ENCODE measurements at places on chromosomes 11 and 22.

GRCh38 chr11:74490941-74491340 is 2.6 kb downstream of the LIPT2 start:
- no peak for DNase-seq

DNA sequence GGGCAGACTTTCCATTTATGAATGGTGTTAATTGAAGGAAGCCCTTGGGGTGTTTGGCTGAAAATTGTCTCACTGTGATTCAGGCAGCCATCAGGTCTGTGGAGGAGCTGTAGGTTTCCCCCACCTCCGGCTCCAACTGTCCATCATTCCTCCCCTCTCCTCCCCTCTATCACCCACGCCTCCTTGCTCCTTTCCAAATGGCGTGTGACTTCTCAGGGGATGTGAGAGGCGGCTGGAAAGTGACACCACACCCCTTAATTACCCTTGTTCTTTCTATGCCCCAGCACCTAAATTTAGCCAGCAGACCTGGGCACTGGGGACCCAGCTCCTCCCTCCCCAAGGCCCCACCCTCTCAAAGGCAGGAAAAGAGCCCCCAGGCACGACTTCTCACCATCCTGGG is 38.1 kb upstream of the SYT7 start:
- DNase-seq: no peak

- DNase-seq: no peak
Measured at GRCh38 chr11:126891556-126892217, 108.9 kb downstream of the KIRREL3 start.

- DNase-seq: no peak
Measured at GRCh38 chr11:96149743-96150555, 193.0 kb downstream of the MAML2 start.

DNA sequence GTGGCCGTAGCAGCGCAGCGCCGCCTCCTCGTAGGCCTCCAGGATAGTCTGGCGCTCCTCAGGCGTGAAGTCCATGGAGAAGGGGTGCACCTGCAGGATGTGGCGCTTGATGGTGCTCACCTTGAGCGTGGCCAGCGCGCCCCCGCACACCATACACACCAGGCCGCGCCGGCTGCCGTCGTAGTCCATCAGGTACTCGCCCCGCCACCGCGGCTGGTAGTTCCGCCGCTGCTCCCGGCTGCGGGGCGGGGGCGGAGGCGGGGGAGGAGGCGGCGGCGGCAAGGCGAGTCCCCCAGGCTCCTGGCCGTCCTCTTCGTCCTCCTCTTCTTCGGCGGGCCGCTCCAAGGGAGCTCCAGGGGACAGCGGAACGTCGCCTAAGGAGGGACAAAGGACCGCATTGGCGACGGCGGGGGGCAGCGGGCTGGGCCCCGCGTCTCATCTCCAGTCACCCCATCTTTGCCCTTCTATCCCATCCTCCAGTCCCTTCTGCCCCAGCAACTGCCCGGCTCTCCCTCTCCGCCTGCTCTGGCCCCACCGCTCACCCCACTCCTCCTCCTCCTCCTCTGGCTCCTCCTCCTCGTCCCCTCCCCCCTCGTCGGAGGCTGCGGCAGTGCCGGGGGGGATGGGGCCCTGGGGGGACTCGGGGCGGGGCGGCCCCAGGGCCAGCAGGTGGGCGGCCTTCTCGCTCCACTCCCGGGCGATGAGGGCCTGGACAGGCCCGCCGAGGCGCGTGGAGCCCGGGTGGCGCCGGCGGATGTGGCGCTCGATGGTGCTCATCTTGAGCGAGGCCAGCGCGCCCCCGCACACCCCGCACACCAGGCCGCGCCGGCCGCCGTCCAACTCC is 4.9 kb downstream of the ZFTA start:
- DNase-seq: no peak

GRCh38 chr11:65479184-65480145 is 19.4 kb upstream of the MALAT1 start:
- no peak for DNase-seq

GRCh38 chr11:99020352-99021225 is at the start of gene CNTN5:
Gene CNTN5, plus strand, starts transcription at chr11:99020949.
- DNase-seq: no peak

DNA sequence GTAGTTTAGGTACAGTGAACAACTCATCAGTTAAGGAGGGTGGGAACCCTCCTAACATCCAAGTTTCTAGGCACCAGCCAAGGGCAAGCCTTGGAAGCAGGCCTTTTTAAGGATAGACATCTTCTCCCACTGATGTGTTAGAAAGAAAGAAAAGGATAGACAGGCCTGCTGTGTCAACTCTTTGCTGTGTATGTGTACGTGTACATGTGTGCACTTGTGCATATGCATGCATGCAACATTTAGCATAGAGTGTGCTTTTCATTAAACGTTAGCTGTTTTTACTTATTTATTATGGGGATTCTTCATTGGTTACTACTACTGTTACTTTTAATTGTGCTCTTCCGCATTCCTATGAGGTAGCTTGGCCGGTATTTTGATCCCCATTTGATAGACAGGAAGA is 36.1 kb downstream of the RNF169 start:
- no peak for DNase-seq

DNA sequence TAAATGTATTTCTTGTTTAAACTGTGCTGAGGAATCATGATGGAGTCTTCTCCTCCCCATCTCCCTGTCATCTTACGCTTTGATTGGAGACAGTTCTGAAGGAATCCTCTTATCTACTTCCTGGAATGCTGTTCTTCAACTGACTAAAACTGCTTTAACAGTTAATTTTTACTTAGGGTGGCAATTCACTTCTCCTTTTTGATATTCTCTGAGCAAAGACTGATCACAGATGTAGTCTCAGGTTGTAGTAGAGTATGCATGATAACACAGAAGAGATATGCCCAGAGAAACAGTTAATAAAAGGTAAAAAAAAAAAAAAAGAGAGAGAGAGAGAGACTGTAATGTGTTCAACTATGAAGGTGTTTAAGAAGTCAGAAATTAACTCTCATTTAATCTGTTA is 1.4 kb upstream of the CASP5 start:
- DNase-seq: no peak

DNA sequence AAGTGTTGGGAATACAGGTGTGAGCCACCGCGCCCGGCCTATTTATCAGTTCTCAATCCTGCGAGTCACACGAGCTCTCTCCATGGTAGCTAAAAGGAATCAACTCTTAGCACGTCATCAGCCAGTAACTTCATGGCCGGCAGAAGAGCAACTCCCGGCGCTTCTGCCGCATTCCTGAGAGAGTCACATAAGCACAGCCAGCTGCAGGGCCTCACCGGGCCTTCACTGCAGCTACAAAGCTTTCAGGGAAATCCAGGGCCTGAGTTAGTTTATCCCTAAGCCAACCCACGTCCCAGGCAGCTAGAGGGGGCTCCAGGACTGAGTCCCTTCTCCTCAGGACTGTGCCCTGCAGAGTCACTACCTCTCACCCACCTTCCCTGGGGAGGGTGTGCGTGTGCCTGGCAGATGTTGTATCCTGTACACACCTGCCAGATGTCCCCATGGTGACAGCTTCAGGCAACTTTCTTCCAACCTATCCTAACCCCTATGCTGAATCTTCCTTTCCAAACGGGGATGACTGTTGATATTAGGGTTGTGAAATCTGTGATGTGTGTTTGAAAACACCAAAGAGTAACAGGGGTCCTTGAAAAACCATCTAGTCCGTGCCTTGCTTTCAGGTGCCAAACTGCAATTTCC is 45.9 kb upstream of the ARFGAP3 start:
- DNase-seq: no peak

- no peak for DNase-seq
Measured at GRCh38 chr11:105023003-105023402, at the start of gene CASP5. Gene CASP5, minus strand, starts transcription at chr11:105023168. Its CDS starts 32 bp downstream, at chr11:105023136.

DNA sequence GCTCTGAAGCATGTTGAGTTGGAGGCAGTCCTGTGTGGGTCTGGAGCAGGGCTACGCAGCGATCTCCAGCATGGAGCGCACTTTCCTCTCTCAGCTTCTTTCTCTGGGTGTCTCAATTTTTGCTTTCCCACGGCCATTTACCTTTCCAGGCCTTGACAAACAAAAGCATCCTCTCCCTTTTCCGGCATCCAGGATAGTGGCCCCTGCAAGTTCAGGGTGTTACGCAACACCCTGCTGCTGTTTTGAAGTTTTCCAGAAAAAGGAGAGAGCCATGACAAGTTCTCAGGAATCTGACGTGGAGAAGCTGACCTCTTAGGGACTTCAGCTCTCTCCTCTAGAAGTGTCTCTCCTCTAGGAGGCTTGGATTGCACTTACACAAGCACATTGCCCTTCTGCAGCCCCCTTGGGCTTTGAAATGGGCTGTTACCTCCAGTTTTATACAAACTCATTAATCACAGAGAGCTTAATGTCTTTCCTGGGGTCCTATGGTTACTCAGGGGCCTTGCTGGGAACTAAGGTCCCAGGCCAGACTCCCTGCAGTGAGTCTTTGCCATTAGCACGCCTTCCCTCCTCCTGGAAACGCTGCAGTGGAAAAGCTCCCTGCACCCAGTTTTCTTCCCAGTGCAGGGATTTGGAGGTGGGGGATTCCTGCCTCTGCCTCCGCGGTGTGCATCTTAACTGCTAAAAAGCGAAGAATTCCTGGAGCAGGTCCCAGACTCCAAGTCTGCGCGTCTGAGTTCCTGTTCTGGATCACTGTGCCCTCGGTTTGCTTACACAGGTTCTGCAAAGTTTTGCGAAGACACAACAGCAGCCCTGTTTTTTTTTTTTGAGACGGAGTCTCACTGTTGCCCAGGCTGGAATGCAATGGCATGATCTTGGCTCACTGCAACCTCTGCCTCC is 80.4 kb downstream of the BARX2 start:
- no peak for DNase-seq

GRCh38 chr11:108223348-108224149 is 682 bp downstream of the ATM start:
- no peak for DNase-seq

DNA sequence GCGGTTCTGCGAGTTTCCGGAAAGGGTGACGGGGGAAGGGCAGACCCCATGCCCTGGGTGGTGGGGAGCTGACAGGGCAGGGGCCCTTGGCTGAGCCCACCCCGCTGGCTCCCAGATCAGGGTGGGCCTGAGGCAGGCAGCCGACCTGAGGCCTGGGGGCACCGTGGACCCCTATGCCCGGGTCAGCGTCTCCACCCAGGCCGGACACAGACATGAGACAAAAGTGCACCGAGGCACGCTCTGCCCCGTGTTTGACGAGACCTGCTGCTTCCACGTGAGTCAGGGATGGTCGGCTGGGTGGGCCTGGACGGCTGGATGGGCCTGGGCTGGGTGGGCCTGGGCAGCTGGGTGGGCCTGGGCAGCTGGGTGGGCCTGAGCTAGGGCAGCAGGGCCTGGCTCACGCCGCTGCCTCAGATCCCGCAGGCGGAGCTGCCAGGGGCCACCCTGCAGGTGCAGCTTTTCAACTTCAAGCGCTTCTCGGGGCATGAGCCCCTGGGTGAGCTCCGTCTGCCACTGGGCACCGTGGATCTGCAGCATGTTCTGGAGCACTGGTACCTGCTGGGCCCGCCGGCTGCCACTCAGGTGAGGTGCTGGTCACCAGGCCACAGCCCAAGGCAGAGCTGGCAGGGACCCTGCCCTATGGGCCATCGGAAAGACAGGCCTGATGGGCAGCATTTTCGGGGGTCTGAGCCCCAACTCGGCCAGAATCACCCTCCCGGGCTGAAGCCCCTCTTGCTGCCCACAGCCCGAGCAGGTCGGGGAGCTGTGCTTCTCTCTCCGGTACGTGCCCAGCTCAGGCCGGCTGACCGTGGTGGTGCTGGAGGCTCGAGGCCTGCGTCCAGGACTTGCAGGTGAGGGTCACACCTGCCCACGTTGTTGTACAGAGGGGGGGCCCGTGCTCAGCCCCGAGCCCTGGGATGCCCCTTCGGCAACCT is 1.5 kb downstream of the SYT8 start:
- no peak for DNase-seq

DNA sequence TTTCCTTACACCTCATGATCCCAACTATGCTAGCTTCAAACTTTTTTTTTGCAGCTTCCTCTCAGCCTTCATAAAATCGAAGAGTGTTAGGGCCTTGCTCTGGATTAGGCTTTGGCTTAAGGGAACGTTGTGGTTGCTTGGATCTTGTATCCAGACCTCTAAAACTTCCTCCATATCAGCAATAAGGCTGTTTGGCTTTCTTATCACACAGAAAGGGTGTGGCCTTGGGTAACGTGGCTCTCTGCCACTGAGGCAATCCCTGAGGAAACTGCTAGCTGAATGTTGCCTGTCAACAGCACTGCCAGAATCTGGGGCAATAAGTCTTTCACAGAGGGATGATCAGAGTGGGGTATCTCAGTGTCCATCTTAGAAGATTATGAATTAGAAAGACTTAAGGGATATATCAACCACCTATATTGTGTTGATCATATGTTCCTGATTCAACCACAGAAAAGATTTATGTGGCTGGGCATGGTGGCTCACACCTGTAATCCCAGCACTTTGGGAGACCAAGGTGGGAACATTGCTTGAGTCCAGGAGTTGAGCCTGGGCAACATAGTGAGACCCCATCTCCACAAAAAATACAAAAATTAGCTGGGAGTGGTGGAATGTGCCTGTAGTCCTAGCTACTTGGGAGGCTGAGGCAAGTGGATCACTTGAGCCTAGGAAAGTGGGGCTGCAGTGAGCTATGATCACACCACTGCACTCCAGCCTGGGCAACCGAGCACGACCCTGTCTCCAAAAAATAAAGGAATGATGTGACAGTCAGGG is 12.5 kb upstream of the CUL5 start:
- DNase-seq: no peak

DNA sequence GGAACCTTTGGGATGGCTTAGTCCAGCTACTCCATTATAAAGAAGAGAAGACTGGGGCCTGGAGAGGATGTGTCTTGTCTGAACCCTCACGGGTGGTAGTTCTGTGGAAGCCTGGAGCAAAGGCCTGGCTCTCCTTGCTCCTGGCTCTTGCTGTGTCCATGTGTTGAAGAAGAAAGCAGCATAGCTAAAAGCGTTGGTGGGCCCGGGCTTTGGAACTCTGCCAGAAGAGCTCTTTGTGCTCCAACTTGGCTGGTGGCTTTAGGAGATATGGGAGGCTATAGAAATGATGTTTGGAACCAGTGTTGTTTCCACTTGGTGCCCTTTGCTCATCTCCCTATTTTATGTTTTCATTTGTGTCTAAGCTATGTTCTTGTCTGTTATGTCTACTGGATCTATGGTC is 131.1 kb downstream of the DBX1 start:
- DNase-seq: no peak

GRCh38 chr22:44782363-44782963 is 30.1 kb downstream of the ARHGAP8 start:
- DNase-seq: no peak
